ENCODE measurements at places on chromosomes 11 and 22. TPM values are rescaled to one million over a fixed set of nuclear protein-coding genes. Genes with fewer than 3 reads are reported as not detected.
A peak's percentile ranks its signal among the peaks of the same experiment; 100 is the strongest.

DNA sequence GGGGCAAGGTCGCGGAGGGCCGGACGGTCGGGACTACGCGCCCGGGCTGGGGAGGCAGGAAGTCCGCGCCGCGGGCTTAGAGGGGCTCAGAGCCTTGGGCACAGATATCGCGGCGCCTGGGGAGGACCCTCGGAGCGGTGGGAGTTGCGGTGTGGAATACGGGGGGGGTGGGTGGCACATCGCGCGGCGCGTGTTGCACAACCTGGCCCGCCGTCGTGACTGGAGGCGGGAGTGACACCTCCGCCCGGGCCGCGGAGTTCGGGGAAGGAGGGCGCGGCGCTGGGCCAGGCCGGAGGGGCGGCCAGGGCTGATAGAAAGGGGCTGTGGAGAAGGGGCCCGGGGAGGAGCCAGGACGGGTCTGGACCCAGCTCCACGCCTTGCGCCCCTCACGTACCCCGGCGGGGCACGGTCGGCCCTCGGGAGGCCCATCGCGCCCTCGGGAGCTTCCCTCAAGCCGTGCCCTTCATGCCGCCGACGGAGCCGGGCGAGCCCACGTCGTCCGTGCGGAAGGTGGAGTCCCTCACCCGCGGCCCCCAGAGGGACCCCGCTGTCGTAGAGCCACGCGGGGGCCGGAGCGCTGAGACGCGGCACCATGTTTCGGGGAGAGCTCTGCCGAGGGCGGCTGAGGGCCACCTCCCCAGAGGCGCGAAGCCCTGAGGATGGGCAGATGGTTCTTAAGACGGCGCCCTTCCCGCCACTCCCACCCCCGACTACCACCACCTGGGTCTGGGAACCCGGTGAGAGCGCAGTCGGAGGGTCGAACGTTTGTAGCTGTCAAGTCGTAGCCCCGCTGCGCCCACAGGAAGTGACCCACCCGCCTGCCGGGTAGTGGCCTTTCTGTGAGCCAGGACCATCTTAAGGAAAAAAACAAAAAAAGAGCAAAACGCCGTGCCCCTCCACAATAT lies 729 bp downstream of the IL17RA start:
- no peak for DNase-seq

The C11orf87 gene
- 0.49 TPM for total RNA-seq

The THAP12 gene
- 25.9 TPM for total RNA-seq

GRCh38 chr11:115996125-115996807 lies 492.1 kb upstream of the CADM1 start:
- DNase-seq = no peak

DNA sequence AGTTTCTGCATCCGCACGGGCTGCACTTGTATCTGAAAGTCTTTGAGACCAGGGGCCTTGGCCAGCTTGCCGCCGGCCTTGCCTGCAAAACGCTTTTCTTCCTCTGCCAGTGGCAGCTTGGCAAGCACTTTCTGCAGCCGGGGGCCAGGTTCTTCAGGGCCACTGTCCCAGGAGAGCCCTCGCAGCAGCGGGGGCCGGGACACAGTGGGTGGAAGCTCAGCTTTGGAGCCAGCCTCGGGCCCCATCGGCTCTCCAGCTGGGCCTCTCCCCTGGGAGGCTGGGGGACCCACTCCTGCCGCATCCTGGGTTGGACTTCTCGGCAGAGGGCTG lies 57.5 kb upstream of the LYVE1 start:
- no peak for DNase-seq

DNA sequence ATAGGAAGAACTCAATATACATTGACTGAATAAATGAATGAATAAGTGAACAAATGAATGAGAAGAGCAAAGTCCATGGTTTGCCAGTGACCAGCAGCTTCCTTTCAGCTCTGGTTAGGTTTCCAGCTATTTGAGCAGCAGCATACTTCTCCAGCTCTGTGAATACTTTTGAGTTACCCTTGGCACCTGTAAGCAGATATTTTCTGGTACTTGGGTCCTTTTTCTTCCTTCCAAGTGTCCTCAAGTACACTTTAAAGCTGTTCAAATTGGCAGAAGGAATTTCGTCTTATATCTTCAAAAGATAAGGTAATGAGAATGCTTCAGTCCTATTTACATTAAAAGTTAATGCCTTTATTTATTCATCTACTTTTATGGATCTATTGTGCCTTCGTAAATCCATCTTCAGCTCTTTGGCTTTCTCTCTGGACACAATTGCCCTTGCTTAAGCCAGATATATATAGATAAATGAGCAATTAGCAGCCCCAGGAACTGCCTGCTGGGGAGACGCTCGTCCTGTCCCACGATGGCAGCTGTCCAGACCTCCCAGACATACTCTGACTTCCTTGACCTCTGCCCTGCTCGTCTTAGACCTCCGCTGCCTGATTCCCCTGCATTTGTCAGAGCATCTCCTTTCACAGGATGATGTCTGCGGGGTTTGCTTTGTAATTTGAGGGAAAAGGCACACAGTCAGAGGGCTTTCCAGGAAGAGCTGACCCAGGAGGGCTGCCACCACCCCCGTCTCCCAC lies 926.3 kb downstream of the OPCML start:
- DNase-seq = peak; percentile 18

GRCh38 chr22:41564563-41564962 lies 3.8 kb downstream of the CSDC2 start:
- no peak for DNase-seq

DNA sequence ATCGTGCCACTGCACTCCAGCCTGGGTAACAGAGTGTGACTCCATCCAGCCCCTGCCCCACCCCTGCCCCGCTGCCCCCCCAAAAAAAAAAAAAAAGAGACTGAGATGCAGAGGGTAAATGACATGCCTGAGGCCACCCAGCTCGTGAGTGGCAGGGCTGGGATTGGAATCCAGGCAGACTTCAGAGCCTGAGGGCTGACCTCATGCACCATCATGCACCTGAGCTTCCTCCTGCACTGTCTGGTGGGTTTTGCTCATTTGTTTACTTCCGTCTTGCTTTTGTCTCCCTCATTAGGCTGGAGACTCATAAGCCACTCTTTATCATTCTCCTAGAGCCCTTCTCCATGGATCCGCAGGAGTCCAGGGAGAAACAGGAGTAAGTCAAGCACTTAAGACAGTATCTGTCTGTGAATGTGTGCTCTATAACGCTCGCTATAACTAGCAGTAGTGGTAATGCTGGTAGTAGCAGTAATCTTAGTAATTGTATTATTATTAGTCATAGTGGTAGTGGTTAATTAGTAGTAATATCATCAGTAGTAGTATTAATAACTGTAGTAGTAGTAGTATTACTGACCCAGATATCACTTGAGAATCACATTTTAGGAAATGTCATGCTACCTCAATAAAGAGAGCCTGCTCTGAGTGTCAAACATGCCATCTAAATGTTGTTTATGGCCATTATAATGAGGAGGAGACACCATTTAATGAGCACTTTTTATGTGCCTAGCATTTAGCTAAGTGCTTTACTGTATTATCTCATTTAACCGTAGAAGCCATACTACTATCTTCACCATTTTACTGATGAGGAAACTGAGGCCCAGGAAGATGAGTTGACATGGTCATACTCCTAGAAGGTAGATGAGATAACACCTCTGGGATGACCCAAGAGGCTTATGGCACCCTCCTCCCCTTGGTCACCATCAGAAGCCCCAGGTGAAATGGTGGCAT lies 85.0 kb downstream of the NAT10 start:
- DNase-seq = no peak

DNA sequence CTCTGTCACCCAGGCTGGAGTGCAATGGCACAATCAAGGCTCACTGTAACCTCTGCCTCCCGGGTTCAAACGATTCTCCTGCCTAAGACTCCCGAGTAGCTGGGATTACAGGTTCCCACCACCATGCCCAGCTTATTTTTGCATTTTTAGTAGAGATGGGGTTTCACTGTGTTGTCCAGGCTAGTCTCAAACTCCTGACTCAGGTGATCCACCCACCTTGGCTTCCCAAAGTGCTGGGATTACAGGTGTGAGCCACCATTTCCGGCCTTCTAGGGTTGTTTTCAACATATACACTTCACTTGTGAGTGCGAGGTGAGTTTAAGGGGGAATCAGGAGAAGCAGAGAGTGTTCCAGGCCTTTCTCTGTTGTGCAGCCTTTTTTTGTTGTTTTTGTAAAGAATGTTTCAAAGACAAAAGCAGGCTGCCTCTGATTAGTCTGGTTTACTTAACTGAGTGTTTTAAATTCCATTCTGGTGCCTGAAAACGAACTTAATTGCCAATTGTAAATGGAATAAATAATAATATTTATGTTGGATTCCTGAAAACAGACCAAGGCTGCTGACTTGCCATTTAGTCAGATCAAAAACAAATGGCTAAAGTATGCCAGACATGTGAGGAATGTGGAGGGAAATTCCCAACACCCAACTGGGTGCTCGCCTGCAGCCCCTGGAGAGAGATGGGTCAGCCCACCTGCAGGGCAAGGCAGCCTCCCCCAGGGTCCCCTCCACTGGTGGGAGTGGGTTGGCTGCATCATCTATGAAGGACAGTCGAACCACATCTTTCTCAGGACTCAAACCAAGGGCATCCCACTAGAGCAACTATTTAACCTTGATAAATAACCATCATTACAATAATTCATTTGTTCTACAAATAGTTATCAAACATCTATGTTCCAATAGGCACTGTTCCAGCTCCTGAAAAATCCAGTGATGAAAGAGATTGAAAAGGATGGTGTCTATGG lies 4.6 kb upstream of the RANGAP1 start:
- DNase-seq = peak; percentile 23

The SYT9 gene
- 3.8 TPM for total RNA-seq

- DNase-seq = no peak
Observed at GRCh38 chr11:76234021-76234415, 27.7 kb upstream of the WNT11 start.

DNA sequence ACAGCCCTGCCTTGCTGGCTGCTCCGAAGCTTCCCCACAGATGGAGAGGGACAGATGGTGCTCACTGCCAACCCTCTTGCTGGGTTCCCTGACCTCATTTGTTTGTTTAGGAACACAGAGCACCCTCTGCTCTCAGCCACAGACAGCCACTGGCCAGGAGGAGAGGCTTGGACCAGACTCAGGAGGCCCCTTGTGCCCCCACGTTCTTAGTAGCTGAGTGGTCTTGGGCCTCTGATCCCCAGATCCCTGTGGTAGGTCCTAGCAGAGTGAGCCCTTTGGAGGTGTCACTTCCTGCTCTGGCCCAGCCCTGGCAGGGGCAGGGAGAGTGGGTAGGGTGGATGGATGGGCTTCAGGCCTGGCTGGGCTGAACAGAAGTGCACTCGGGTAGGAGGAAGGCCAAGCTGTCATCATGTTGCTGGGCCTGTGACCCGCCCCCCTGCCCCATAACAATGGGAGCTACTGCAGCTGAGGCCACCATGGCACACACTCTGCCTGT lies 84.0 kb downstream of the DHCR7 start:
- no peak for DNase-seq

DNA sequence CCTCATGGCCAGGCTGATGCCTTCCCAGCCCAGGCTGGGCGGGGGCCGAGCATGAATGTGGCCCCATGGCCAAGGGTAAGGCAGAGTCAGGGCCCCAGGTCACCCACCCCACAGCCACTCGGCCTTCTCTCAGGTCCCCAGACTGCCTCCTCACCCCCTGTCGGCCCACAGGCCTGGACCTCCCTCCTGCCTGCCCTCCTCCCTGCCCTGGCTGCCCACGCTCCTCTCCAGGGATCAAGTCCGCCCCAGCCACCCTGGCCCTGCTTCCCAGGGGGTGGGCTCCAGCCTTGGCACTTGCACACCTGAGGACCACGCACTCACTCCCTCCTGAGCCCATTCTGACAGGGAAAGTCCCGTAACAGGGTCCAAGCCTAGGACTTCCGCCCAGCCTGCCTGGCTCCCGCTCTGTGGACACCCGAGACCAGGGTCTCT lies 37.8 kb upstream of the TH start:
- DNase-seq = no peak

The CALCA gene
- not detected for total RNA-seq

GRCh38 chr11:9633679-9634078 lies 30.2 kb upstream of the SWAP70 start:
- DNase-seq = no peak

The KLHL35 gene
- total RNA-seq = 2.2 TPM

- DNase-seq = peak; percentile 86
Observed at GRCh38 chr22:19799322-19800190, 39.0 kb downstream of the TBX1 start.

GRCh38 chr11:68527585-68527984 lies 67.0 kb downstream of the PPP6R3 start:
- DNase-seq = peak; percentile 32

The OR4A16 gene
- total RNA-seq = not detected

- no peak for DNase-seq
Observed at GRCh38 chr22:23503736-23504440, 76.2 kb downstream of the IGLL1 start.

GRCh38 chr11:104003491-104003890 lies 32.9 kb upstream of the DDI1 start:
- peak; percentile 58 for DNase-seq

- peak; percentile 89 for DNase-seq
Observed at GRCh38 chr22:24107661-24108060, 73.6 kb upstream of the SUSD2 start.

- DNase-seq = no peak
Observed at GRCh38 chr11:845872-846495, 3.3 kb downstream of the TSPAN4 start.

The SUSD2 gene
- 2.2 TPM for total RNA-seq

The POTEH gene
- not detected for total RNA-seq

GRCh38 chr11:19955660-19956059 lies 204.6 kb downstream of the DBX1 start:
- DNase-seq = no peak

Measured in cardiac muscle cell (in vitro differentiated cells and primary cell).